ENCODE measurements at places on chromosomes 6 and 20. TPM values are rescaled to one million over a fixed set of nuclear protein-coding genes. Genes with fewer than 3 reads are reported as not detected.

The PREX1 gene
- polyA plus RNA-seq = 27.5 TPM

The SLC17A2 gene
- not detected for polyA plus RNA-seq

The CYP39A1 gene
- polyA plus RNA-seq = not detected

The CLDN20 gene
- not detected for polyA plus RNA-seq

The ATP6V1G2 gene
- not detected for polyA plus RNA-seq

The TP53TG5 gene
- polyA plus RNA-seq = not detected

The PRR18 gene
- not detected for polyA plus RNA-seq

The IMPG1 gene
- polyA plus RNA-seq = not detected

The FRMD1 gene
- polyA plus RNA-seq = not detected

The MUC22 gene
- polyA plus RNA-seq = not detected

Data from CD14-positive monocyte (primary cell).